ENCODE measurements at places on chromosomes 6 and 20.
A peak's percentile ranks its signal among the peaks of the same experiment; 100 is the strongest.

GRCh38 chr6:139588734-139589593 lies 214.5 kb upstream of the CITED2 start:
- no peak for DNase-seq

DNA sequence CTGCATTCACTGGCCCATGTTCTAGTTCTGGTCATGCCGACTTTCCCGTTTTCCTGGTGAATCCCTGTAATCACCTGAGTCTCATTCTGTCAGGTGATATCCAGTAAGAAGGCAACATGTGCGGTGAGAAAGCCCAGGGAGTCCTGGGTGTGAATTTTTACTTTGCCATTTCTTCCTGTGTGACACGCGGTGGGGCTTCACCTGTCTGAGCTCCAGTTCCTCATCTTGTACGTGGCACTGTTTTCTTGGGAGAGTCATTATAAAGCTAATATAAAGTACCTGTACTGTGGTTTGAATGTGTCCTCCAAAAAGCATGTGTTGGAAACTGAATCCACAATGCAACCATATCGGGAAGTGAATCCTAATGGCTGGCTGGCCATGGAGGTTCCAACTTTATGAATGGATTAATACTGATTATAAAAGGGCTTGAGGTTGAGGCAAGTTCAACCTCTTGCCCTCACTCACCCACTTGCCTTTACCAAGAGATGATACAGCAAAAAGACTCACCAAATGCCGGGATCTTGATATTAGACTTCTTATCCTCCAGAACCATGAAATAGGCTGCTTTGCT lies 5.1 kb downstream of the HLA-E start:
- no peak for DNase-seq

GRCh38 chr6:47059216-47059885 lies 17.2 kb upstream of the ADGRF1 start:
- no peak for DNase-seq

GRCh38 chr20:346640-347316 lies at the start of gene NRSN2:
NRSN2 (plus strand) TSS chr20:347111; CDS start chr20:349644, 2,533 bp downstream.
- peak; percentile 67 for DNase-seq

- DNase-seq: peak; percentile 75
Measured at GRCh38 chr6:161439093-161439492, 165.2 kb upstream of the AGPAT4 start.

DNA sequence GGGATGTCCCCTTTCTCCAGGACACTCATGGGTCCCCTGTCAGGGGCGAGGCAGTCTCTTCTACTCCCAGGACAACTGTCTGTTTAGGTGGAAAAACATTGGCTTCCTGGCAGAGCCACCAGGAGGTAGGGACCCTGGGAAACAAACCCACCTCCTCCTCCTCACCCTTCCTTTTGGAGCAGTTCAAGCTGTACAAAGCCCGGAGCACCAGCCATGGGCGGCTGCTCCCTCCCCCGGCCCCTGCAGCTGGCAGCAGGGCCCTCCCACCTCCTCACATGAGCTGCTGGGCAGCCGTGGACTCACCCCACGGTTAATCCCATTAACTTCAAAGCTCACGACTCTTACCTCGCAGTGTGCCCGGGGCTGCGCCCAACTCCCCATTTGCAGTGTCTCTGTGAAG lies 48.6 kb downstream of the CDH4 start:
- DNase-seq: no peak

GRCh38 chr6:24818346-24818745 lies 19.6 kb upstream of the ARMH2 start:
- no peak for DNase-seq

- DNase-seq: no peak
Measured at GRCh38 chr6:100203400-100203799, 209.4 kb upstream of the MCHR2 start.

DNA sequence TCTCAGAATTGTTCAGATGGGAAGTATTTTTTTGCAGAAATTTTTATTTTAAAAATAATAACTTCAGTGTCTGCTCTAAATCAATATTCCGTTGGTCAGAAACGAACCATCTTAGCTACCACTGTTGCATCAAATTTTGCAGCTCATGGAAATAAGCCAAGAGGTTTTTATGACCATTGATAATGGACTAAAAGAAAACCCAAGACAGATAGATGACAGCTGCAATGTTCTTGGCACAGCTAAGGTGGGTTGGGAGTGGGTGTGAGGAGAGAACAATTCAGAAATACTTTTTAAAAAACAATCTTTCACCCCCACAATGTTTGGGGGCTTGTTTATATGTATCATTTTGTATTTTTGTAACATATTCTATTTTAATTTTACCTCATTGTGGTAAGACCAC lies 121.1 kb downstream of the PDE7B start:
- DNase-seq: no peak

DNA sequence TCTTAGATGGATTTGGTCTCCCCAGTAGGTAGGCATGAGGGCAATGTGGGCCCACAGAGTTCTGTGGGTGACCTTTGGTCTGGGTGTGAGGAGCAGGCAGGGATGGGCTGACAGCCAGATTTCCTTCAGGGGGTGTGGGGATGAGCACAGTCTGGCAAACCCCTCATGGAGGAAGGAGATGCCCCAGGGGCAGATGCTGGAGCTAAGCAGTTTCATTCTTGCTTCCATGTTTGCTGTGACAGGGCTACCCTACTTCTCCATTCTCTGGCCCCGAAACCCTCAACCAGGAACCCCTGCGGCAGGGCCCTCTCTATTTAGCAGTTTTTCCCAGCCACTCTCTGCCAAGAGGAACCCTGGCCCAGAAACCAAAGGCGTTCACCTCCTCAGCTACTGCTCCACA lies 40.4 kb downstream of the GCLC start:
- DNase-seq: no peak

DNA sequence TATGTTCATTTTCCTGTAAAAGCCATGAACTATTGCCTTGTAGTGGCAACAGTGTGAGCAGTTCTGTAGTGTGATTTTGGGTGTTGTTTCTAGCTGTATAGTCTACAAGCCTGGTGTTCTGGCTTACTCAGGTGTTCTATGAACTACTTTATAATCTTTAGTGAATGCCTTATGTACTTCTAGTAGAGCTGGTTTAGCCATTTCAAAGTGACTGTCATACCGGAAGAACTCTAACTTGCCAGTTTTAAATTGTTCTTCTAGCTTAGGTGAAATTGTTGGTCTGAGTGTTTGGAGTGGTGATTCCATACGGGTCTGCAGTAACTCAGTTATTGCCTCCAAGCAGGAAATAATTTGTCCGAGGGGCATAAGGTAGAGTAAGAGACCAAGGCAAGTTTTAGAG lies 150.2 kb upstream of the ZNF184 start:
- DNase-seq: no peak

- no peak for DNase-seq
Measured at GRCh38 chr6:25452031-25452430, 172.9 kb downstream of the CARMIL1 start.

- DNase-seq: no peak
Measured at GRCh38 chr6:34146801-34147592, 1.1 kb upstream of the GRM4 start.
